ENCODE measurements at places on chromosomes 11 and 22.

- DNase-seq: no peak
These were observed 154.6 kb downstream of the GRIK4 start for GRCh38 chr11:120666121-120666639.

DNA sequence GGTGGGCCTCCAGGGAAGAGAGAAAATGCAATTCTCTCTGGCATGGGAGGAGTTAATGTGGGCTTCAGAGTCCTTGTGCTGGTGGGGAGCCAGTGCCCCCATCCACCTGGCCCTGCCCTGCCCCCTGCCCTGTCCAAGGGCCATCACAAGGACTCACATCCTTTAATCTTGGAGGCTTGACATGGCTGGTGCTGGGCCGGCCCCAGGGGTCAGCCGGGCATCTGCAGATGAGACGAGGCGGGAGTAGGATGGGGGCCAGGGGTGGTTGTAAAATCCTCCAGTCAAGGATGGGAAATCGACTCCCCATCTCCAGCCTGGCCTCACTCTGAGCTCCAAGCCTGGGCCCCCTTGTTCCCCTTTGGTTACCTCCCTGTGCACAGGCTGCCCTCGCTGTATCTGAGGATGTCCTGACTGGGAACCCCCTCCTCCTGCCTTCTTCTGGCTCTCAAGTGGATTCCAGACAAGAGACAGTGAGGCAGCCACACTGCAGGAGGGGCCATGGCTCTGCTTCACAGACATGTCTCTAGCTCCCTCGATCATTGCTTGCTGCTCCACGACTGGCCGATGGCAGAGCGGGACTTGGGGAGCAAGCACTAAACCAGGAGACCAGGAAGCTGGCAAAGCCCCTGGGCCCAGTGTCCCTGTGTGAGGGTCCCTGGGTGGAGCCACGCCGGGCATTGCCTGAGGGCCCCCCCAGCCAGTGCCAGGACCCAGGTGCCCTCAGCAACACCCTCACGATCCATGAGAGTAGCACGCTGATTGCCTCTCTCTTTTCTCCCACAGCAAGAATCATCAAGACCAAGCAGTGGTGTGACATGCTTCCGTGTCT, 1120.5 kb downstream of the BRD1 start:
- DNase-seq: no peak

DNA sequence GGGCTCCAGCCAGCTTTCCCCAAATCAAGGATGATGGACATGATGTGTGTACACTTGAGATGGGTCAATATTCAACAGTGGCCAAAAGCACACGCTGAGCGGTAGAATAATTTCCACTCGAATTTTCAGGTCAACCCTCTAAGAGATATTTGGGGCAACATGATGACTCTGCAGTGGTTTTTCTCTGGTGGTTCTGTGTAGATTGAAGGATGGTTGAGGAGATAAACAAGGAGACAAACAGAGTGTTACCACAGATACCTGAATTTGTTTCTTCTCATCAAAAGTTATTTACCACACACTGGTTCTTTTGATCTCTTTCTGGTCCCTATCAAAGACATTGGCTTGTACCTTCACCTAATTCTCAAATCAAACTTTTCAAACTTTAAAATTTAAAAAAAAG, 242.0 kb downstream of the ETS1 start:
- no peak for DNase-seq

GRCh38 chr11:27370374-27370773, 7.4 kb upstream of the CCDC34 start:
- DNase-seq: no peak

GRCh38 chr11:20088397-20089225, 71.7 kb downstream of the DBX1 start:
- DNase-seq: no peak

DNA sequence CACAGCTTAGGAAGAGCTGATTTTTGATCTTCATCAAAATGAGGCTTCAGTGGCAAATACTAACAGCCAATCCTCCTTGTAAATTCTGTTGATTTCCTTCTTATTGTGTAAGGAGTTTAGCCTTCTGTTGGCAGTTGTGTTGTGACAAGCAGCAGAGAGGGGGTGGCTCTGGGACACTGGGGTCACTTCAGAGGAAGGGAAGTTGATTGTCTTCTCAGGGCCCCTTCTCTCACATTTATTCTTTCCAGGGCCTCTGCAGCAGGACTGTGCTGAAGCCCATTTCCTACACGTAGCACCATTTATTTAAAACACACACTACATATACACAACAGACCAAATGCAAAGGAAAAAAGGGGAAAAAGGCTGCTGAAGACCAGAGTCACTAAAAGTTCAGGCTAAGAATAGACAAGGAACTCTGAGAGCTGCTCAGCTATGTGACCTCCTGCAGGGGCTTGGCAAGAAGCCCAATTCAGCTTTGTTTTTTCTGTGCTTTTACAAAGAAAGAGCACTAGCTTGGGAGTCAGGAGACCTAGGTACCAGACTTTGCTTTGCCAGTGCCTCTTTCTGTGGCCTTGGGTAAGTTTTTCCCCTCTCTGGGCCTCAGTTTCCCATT, 28.3 kb upstream of the UPB1 start:
- no peak for DNase-seq

DNA sequence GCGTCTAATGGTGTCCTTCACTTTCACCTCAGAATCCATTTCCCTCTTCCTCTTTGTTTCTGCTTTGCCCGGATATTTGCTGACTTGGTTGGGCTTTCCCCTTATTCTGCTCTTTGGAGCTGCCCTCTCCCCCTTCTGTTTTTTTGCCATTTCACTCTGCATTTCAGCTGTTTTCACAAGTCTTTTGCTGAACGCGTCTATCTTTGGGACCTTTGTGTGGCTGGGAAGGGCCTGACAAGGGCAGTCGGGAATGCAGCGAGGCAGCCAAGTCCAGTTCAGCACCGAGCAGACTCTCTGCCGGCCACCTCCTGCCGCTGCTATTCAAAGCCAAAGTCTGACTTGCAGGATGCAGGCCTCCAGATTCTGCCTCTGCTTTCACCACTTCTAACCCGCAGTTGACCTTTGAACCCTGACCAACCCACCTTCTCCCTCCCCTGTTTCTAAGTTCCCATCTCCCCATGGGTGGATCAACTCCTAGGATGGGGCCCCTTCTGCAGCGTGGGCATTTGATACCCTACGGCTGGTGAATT, 38.2 kb downstream of the FEZ1 start:
- DNase-seq: peak; percentile 25

DNA sequence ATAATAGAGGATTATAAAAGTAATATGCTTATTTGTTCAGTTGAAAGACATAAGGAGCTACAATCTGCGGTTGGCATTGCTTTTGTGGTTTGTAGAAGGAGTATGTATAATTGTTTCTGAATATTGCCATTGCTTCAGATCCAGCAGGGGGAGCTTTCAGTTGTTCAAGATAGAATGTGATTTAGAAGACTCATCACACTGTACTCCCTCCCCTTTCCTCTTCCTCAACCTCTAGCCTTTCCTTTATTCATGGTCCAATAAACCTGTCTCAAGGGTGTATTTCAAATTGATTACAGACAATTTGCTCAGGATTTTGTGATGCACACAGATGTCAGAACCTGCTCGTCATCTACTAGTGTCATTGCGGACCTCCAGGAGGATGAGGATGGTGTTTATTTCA, 9.8 kb downstream of the PRMT3 start:
- peak; percentile 14 for DNase-seq

GRCh38 chr11:77783025-77783424, 37.5 kb downstream of the RSF1 start:
- no peak for DNase-seq

GRCh38 chr11:70771099-70771885, 373.0 kb downstream of the CTTN start:
- DNase-seq: no peak

DNA sequence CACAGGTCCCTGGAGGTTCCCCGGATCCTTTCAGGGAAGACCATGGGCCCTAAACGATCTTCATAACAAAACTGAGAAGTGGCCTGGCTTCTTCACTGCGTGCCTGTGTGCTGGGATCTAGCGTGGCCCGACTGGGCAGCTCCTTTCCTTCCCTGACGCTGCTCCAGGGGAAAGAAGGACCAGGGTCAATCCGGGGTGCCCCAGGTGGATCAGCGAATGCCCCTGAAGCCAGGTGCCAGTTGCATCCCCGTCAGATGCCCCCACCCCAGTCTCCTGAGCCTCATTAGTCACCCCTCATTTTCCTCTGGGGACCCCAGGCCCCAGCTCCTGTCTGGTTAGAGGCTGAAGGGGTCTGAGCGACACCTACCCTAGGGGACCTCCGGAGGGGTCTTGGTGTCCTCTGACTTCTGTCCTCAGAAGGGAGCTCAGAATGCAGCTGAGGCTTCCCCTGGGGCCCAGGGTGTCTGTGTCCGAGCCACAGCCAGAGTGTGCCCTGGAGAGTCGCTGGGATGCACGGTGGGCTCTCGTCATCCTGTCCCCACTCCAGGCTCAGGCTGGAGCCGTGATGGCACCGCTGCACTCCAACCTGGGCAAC, 18.7 kb upstream of the MUC6 start:
- DNase-seq: no peak

- no peak for DNase-seq
These were observed 318.1 kb upstream of the B3GAT1 start for GRCh38 chr11:134730101-134730500.

DNA sequence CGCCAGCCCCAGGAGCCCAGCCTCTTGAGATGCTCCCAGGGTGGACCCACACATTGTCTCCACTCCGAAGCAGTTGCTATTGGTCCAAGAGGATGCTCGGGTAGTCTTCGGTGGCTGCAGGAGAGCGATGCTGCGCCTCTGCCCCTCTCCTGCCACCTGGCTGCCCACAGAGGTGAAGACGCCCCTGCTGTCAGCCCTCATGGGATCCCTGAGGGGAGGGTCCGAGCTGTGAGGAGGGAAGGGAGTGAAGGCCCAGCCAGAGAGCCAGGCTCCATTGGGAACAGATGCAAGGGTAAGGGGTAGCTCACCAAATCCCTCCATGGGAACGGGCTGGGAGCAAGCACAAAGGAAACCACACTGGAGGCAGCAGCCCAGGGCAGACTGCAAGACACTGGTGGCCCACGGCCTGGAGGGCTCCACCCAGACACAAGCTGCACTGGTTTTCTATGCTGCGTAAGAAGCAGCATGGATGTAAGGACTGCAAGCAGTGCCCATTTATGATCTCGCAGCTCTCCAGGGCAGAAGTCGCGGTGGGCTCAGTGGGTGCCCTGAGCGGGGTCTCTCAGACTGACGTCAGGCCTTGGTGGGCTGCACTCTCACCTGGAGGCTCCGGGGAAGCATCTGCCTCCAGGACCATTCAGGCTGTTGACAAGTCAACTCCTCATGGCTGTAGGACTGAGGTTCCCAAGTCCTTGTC, 15.7 kb downstream of the TSPAN32 start:
- DNase-seq: no peak

- DNase-seq: no peak
These were observed 37.8 kb downstream of the SCN3B start for GRCh38 chr11:123616505-123617198.

GRCh38 chr11:120332822-120333716, 3.1 kb upstream of the ARHGEF12 start:
- no peak for DNase-seq

- DNase-seq: no peak
These were observed 783.6 kb downstream of the BRD1 start for GRCh38 chr22:49044091-49044490.

- DNase-seq: no peak
These were observed 115.1 kb upstream of the CRYBB3 start for GRCh38 chr22:25084405-25085107.

GRCh38 chr11:11973361-11973800, 35.0 kb downstream of the DKK3 start:
- peak; percentile 31 for DNase-seq

GRCh38 chr11:7657306-7658025, 15.8 kb downstream of the CYB5R2 start:
- DNase-seq: peak; percentile 60

DNA sequence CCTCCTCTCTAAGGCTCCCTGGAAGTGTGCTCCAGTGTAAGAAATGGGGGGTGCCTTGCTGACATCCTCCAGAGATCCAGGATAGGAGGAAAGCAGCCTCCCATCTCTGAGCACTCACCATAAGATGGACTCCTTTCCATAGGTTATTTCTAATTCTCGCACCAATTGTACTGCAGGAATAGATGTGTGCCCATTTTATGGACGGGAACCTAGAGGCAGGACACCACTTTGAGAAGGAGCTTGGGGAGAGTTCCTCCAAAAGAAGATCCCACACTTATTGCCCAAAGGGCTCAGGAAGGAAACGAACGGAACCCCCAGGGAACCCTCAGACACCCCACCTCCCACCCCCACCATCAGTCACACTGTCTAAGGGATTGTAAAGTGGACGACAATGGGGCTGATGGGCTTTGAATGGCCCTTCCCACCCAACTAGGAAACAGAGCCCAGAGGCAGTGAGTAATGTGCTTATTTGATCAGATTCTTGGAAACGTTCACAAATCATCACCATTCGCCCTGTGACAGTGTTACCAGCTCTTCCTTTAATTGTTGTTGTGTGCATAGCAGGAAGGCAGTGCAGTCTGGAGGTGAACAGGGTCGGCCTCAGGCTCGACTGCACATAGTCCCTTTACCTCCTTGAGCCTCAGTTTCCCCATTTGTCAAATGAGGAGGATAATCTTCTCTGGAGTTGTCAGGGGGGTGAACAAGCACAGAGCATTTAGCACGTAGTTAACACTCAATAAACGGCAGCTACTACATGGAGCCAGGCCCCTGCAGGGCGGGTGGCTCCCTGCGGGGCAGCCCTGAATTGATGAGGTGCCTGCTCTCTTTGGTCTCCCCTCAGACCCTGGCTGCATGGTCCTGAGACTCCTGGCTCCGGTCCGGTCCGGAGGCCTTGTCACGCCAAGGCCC, 8.4 kb upstream of the MN1 start:
- DNase-seq: no peak

- DNase-seq: no peak
These were observed 195.4 kb downstream of the METTL15 start for GRCh38 chr11:28303477-28304191.

- no peak for DNase-seq
These were observed 12.4 kb downstream of the ACO2 start for GRCh38 chr22:41481131-41481830.

DNA sequence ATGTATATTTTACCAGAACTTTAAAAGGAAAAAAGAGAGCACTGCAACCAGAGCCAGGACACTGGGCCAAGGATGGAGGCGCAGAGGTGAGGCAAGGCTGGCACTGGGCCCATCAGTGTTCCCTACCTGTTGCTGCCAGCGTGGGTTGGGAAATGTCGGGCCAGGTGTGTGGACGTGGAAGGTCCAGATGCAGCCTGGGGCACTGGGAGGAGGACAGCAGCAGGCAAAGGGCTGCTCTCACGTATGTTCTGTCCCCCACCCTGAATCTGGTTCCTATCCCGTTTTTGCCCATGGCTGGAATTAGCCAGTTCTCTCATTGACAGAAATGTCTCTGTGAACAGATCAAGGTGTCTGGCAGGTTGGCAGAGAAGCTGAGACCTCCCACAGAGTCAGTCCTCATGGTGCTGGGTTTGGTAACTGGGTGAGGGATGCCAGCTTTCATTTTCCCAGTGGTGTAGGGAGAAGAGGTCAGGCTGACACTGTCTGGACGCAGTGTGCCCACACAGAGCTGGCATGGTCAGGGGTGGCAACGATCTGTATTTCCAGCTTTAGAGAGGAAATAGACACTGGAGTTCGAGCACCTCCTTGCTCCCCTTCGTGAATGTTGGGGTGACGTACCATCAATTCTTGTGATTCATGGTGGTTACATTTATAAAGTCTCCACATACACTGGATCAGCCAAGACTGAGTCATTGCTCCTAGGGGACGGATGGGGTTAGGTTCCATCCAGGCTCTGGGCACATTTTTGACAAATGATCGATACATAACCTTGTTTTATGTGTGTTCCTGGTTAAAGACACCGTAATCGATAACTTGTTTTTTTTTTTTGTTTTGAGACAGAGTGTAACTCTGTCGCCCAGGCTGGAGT, 4.3 kb upstream of the PNPLA3 start:
- no peak for DNase-seq

- DNase-seq: no peak
These were observed 338.7 kb downstream of the GUCY1A2 start for GRCh38 chr11:106679581-106679980.
